CD4-positive, alpha-beta T cell treated with Interleukin-4 for 1 hour (primary cell): ENCODE measurements at places on chromosomes 11 and 22.
A peak's percentile ranks its signal among the peaks of the same experiment; 100 is the strongest.

DNA sequence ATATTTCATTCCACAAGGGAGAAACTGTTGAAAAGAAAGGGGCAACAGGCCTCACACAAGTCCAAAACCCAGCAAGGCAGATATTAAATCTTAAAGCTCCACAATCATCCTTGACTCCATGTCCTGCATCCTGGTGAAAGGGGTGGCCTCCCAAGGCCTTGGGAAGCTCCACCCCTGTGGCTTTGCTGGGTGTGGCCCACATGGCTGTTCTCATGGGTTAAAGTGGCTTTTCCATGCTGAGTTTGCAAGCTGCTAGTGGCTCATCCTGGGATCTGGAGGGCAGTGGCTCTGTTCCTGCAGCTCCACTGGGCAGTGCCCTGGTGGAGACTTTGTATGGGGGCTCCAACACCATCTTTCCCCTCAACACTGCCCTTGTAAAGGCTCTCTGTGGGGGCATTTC, 106.4 kb downstream of the CTNND1 start:
- DNase-seq = no peak

DNA sequence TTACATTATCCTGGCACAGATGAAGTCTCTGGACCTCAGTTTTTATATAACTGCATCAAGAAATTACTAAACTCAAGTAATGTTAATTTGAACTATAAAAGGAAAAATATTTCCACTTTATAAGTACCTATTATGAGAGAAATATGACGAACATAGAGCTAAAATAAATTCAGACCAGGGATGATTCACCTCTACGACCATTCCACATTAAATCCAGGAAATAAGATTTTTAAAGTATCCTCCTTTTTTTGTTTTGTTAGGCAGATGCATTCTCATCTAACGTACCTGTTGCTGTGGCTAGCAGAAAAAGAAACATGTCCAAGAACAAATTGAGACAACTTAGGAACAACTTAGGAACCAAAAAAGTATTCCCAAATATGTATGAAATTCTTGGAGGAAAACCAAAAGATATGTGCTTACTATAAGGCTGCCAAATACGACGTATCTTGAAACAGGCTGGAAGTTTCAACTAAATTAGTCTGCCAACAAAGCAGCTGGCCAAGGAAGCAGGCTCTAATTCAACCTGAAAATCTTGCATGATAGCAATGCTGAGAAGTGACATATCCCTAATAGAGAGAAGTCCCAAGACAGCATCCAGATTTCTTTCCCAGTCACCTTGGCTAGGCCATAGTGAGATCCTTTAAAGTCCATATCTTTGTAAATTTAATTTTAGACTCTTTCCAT, 15.7 kb downstream of the SPTY2D1 start:
- DNase-seq = no peak

GRCh38 chr22:19059481-19060278, 62.5 kb downstream of the DGCR2 start:
- no peak for DNase-seq

DNA sequence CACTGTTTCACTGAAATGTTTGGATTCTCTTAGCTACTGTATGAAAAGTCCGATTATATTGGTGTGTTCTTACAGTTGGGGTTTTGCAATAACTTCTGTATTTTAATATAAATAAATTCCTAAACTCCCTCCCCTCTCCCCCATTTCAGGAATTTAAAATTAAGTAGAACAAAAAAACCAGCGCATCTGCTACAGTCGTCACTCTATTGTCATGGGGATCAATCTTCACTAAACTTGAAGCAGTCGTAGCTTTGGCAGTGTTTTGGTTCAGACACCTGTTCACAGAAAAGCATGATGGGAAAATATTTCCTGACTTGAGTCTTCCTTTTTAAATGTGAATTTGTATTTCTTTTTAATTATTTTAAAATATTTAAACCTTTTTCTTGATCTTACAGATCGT, 9.4 kb downstream of the PIWIL3 start:
- DNase-seq = no peak

DNA sequence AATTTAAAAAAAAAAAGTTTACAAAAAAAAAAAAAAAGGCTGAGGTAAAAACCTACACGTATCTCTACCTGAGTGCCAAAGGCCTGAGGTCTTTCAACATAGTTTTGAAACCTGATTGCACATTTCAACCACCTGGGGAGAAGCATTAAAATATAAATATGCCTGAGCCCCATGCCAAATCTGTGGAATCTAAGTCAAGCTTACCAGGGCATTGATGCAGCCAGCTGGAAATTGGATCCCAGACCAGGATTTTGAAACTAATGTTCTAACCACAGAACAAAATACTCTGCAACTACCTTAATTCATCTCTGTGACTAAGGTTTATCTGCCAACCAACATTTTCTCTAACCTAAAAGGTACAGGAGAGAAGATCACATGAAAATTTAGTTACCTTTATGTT, 38.8 kb upstream of the CHRNA10 start:
- DNase-seq = no peak

DNA sequence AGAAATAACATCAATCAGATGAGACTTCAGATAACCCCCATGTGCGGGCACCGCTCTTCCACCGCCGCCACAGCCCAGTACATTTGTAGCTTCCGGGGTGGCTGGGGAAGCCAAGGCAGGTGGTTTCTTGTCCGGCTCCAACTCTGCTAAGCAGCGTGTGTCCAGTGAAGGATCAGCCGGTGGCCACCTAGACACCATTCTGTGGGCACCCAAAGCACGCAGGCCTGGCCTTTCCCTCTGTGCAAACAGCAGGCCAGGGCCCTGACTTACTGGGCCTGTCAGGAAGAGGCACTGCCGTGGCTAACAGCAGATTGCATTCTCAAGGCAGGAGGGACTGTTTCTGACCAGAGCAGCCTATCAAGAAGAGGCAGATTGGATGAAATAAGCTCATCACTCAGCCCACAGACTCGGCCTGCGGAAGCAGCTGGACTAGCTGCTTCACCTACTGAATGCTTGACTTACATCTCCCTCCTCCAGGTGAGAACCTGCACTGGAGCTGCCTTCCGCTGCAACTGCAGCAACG, 74.8 kb downstream of the ETS1 start:
- DNase-seq = peak; percentile 50

GRCh38 chr11:70611821-70612220, 213.5 kb downstream of the CTTN start:
- DNase-seq = no peak

DNA sequence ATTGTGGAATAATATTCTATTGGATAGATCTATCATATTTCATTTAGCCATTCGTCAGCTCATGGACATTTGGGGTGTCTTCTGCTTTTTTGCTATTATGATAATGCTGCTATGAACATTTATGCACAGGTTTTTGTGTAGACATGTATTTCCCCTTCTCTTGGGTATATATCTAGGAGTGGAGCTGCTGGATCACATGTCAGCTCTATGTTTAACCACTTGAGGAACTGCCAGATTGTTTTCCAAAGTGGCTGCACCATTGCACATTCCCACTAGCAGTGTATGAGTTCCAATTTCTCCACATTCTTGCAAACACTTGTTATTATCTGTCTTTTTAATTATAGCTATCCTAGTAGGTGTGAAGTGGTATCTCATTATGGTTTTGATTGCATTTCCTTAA, 75.0 kb downstream of the C11orf65 start:
- no peak for DNase-seq

GRCh38 chr22:46586531-46587011, 33.6 kb upstream of the GRAMD4 start:
- no peak for DNase-seq

- DNase-seq = no peak
Measured at GRCh38 chr11:85590848-85591483, 36.2 kb downstream of the DLG2 start.

DNA sequence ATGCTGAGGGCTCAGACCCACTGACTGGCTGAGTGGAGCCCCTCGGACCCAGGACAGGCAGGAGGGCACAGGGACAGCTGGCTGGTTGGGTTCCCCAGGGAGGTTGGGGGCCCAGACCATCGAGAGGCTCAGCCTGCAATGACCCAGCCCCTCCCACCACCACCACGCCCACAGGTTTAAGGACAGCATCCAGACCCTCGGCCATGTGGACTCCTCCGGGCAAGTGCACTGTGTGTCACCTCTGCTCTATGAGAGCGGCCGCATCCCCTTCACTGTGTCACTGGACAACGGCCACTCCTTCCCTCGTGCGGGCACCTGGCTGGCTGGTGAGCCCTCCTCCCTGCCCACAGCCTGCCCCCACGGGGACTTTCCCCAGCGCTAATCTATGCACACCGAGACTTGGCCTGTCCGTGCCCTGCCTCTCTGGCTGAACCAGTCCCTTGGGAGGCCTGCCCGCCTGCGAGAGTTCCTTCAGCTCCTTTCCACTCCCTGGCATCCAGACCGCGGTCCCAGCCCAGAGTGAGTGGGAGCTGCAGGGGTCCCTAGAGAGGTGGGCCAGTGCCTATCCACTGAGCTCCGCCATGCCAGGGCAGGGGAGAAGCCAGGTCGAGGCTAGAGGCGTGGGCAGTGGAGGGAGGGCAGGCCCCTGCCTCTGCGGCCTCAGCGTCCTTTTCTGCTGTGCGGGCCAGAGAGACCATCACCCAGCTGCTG, 2.2 kb downstream of the SUSD2 start:
- no peak for DNase-seq

- DNase-seq = no peak
Measured at GRCh38 chr11:63673579-63673978, 2.4 kb upstream of the ATL3 start.

DNA sequence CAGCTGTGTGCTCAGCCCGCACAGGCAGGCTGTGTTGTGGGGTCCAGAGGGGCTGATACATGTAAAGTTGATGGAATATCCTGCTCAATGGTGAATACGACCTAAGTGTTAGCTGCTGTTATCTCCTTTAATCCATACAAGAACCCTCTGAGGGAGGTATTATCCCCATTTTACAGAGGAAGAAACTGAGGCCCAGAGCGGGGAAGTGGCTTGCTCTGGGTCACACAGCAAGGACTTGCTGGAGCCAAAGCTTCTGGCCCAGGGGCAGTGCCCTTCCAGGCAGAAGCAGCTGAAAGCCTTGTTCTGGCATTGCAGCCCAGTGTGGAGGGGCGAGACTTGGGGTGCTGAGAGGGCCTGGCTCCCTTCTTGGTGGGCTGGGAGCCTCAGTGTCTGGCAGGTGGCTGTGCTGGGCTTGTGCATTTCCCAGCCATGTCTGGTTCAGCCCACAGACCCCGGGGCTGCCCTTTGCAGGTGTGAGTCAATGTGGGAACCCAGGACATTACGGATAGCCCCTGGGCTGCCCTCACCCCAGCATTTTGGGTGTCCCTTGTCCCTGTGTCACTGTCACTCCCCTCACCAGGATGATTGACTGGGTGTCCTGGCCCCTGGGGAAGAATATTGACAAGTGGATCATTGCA, 10.4 kb downstream of the USP35 start:
- DNase-seq = no peak

DNA sequence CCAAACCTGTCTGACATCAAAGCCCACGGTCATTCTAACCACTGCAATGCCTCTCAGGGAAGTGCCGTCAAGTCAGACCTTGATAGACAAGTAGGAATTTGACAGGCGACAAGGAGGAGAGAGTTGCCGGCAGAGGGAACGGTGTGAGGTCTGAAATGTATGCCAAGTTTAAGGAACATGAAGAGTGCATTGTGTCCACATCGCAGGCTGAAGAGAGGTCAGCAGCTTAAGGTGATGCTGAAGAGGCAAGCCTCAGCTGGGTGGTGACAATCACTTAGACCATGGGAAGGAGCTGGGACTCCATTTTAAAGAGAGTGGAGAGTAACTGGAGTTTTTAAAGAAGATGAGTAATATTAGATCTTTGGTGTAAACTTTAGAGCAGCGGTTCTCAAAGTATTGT, 104.9 kb upstream of the TBCEL start:
- no peak for DNase-seq

- no peak for DNase-seq
Measured at GRCh38 chr11:117497206-117497951, 169.7 kb downstream of the CEP164 start.

GRCh38 chr11:100753172-100753543, 66.1 kb downstream of the ARHGAP42 start:
- DNase-seq = no peak

DNA sequence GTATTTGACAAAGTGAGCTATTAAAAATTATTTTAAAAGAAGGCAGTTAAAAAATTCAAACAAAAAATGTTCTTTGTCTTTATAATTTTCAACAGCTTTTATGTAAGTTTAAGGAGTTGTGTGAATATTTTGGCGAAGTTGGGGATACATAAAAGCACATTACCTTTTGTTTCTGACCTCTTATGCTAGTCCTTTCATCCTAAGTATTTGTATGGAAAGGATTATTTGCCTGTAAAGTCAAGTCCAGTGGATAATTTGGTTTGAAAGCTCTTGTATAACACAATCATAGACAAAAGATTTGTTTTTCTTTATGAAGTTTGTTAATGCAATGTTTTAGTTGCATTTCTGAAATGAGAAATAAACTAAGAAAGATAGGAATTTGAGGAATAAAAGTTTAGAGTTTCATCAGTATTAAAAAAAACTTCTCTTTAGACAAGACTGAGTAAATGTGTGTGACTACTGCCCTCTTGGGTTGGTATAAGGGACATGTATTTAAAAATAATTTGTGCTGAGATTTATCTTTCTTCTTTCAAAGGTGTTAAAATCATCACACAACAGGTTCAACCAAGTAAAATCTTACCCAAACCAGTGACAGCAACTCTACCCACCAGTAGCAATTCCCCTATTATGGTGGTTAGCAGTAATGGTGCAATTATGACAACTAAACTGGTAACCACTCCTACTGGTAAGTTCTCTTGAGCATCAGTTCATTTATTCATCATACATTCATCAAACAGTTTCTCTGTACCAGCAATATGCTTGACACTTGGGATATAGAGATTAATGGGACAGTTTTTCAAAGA, 68.2 kb downstream of the EMSY start:
- no peak for DNase-seq

- DNase-seq = no peak
Measured at GRCh38 chr22:19233189-19233661, 54.7 kb upstream of the SLC25A1 start.

DNA sequence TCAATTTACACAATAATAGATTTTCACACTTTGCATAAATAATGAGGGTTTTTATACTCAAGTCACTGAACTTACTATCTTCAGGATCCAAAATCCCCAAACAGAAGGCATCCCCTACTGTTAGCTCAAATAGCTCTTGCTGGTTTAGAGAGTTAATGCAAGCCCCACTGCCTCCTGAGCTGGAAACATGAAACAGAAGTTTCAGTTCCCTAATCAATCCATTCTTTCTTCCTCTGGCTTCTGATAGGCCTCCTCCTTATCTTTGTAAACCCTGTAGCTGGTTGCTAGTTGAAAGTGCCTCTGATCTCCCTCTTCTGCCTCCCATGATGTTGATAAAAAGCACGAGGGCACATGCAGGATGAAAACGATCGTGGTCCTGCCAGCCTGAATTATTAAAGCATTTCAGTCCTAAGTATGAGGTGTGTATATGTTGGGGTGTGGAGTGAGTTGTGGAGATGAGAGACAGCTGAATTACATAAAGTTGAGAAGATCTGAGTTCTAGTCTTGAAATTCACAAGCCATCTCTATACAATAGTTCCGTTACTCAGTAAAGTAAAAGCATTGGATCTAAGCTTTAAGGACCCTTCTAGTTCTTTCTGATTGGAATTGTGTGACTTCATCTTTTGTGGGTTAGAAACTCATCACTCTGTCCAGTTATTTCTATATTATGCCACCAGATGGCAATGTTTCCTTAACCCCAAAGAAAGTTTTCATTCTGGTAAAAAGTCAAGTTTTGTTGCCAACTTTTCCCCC, 35.0 kb upstream of the EHF start:
- DNase-seq = peak; percentile 37

GRCh38 chr22:25572708-25573171, 8.3 kb downstream of the GRK3 start:
- DNase-seq = no peak
